ENCODE measurements at places on chromosomes 1 and 21. TPM values are rescaled to one million over a fixed set of nuclear protein-coding genes. Genes with fewer than 3 reads are reported as not detected.

The C4BPA gene
- 0.95 TPM for total RNA-seq

The TNFRSF4 gene
- total RNA-seq = 0.48 TPM

The TMPRSS15 gene
- total RNA-seq = not detected

The YBX1 gene
- 401 TPM for total RNA-seq

The BMP8B gene
- 1.6 TPM for total RNA-seq

The SH3BP5L gene
- 12.7 TPM for total RNA-seq

The NOS1AP gene
- 2.0 TPM for total RNA-seq

The FCAMR gene
- not detected for total RNA-seq

The CYP4A11 gene
- total RNA-seq = not detected

The RAB42 gene
- 6.1 TPM for total RNA-seq

The PLA2G2D gene
- total RNA-seq = not detected

The SNRNP40 gene
- total RNA-seq = 88.4 TPM

The KCNN3 gene
- 16.6 TPM for total RNA-seq

The NUF2 gene
- total RNA-seq = 21.5 TPM

The ZFP69B gene
- total RNA-seq = 6.6 TPM

The CHI3L1 gene
- total RNA-seq = 0.53 TPM

The S100A7A gene
- total RNA-seq = not detected

The RAB3B gene
- total RNA-seq = 1.7 TPM

The SPOCD1 gene
- 0.90 TPM for total RNA-seq

The SELP gene
- 13.1 TPM for total RNA-seq

The EXTL1 gene
- 2.3 TPM for total RNA-seq

The CPLANE2 gene
- total RNA-seq = 3.2 TPM

The PROX1 gene
- 15.9 TPM for total RNA-seq

The PLA2G4A gene
- total RNA-seq = 36.8 TPM

The MYOC gene
- total RNA-seq = 1.4 TPM

The RTCA gene
- 28.8 TPM for total RNA-seq

The SMCP gene
- not detected for total RNA-seq

The NTMT2 gene
- total RNA-seq = 0.48 TPM

The FAM72D gene
- 0.85 TPM for total RNA-seq

The TACSTD2 gene
- total RNA-seq = 40.6 TPM
